ENCODE measurements at places on chromosomes 7 and 10.

DNA sequence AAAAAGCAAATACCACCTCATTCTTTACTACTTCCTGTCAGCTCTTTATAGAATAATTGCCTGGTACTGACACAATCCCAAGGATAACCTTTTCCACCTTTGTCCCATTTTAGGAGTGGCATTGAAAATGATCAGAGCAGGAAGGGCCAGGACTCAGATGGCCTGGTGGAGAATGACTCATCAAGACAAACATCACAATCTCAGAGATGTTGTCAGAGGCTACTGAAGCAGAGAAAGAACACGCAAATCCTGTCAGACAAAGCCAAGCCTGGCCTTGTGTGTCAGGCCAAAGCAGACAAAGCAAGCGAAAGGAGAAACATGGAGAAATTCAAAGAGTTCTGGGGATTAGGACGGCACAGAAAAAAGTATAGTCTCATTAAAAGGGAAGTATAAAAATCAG, 40.9 kb downstream of the NSUN6 start:
- DNase-seq = no peak

DNA sequence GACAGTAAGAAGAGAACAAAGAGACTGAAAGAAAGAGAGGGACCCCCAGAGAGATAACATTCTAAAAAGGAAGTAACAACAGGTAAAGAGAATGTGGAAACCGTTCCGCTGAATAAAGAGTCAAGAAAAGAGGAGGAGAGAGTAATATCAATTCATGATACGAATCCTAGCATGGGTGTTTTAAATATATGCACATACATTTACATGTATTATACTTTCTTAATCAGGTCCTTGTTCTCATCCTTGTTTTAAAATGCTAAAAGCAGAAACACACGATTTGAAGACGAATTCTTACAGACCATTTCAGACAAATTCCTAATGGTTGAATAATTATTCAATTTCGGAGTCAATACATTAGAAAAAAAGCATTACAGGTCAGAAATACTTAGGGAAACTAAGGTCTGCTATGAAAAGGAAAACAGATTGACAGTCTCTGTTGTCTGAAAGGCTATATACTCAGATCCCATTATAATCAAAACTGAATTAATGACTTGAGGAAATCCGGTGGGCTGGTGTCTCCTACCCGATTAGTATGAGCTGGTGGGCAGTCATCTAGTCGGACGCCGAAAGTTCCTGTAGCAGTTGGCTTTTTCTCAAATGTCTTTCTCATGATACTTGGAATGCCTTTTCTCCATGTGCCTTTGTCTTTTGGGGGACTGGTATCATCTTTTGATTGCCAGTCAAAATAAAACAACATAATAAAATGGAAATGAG, 127.3 kb downstream of the ARHGAP21 start:
- no peak for DNase-seq

DNA sequence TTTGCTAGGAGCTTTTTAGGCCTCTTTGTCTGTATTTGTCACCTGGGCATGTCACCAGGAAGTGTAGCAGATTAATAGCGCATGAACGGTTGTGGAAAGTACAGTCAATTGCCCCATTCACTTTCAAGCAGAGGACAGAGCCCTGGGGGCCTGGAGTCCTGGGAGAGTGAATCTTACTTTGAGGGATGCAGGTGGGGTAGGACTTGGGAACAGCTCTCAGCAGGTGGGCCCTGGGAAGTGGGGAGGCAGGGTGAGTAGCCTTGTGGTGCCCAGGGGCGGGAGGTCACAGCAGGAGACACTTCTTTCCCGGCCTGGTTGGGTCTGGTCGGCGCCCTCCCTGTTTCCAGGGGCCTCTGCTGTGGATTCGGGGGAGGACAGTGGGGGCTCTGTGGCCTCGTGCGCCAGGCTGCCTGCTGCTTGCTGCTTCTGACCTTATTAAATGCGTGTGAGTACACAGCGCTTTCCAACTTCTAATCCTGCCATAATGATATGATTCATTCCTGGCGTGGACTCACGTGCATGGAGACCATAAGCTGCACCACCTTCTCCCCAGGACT, 51.6 kb upstream of the AQP1 start:
- no peak for DNase-seq

DNA sequence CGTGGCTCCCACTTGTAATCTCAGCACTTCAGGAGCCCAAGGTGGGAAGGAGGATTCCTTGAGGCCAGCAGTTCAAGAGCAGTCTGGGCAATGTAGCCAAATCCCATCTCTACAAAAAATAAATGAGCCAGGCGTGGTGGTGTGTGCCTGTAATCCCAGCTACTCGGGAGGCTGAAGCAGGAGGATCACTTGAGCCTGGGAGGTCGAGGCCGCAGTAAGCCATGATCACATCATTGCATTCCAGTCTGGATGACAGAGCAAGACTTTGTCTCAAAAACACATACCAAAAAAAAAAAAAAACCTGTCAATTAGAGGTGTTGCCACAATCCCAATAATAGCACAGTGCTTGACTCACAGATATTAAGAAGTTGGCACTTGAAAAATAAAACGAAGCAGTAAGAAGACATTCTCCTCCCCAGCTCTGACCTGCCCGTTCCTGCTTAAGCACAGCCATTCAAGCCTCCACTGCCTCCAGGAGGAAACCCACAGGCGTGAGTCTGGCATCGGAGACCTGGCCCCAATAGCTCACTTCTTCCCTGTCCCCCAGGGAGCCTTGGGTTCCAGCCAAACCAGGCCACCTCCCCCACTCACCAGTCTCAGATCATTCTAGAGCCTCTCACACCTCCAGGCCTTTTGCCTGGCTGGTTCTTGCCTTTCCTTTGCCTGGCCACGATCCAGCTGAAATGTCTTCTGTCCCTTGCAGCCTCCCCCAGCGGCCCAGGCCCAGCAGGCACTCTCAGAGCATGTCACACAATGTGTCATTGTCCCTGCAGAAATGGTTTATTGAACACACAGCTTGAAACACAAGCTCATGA, 45.3 kb upstream of the GTF2I start:
- no peak for DNase-seq

- DNase-seq = no peak
Measured at GRCh38 chr7:93115796-93116195, 2.0 kb downstream of the SAMD9 start.

DNA sequence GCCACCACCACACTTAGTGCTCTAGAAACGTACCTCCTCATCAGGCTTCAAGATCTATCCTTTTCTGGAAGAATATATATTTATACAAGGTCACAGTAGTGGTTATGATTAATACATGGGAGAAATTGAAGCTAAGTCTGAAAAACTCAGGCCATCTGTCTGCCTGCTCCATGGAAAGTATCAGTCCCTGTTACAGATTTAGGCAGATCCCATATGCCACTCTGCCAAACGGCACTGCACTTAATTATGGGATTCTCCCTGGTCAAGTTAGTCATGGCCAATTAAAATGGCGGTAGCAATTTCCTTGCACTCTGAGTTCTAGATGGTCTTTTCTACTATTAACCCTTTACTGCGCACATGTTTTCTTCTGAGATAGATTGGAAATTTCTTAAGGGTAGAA, 740.0 kb downstream of the SUGCT start:
- DNase-seq = no peak

GRCh38 chr10:88395677-88396076, 187.4 kb downstream of the RNLS start:
- DNase-seq = no peak

DNA sequence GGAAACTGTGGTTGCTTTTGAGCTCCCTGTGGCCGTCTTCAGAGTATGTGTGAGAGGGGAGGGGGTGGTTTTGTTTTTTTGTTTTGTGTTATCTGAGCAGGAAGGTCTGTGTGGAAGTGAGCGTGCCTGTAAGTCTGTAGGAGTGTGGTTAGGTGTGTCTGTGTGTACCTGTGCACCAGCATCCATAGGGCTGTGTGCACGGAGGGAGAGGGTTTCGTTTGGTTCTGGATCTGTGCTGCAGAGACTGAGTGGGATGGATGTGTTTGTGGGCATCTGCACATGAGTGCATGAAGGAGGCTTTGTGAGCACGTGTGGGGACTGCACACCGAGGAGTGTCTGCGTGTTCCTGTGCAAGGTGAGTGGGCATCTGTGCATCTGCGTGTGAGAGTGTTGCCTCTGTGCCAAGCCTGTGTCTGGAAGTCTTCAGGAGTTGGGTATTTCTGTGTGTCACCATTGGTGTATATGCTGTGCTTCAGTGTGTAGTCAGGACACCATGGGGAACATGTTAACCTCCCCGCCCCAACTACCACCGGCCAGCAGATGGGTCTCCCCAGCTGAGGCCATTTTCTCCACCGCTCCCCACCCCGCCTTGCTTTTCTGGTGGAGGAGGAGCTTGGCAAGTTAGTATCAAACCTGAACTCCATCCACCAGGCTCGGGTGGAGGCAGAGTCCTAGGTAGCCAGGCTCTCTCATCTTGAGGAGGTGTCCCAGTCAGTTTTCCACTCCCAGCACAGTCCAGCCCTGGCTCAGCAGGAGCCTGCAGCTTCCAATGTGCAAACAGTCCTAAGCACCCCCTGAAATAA, 7.1 kb upstream of the TLX1 start:
- DNase-seq = no peak

DNA sequence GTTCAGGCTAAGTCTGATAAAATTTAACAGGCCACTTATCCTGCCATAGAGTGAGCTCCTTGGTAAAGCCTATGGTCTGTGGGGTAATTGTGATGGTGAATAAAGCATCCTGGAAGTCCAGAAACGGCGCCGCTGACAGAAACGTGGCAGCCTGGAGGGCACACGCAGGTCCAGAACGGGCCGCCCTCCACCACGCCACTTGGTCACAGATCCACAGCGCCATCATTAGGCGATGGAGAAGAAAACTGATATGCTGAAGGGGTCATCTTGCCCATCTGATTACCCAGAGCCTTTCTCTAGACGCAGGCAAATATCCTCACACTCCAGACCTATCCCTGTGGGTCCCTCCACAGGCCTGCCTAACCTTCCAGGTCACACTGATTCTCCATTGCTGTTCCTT, 37.8 kb downstream of the PODXL start:
- DNase-seq = no peak

GRCh38 chr10:96665306-96665705, 55.0 kb downstream of the PIK3AP1 start:
- DNase-seq = no peak

DNA sequence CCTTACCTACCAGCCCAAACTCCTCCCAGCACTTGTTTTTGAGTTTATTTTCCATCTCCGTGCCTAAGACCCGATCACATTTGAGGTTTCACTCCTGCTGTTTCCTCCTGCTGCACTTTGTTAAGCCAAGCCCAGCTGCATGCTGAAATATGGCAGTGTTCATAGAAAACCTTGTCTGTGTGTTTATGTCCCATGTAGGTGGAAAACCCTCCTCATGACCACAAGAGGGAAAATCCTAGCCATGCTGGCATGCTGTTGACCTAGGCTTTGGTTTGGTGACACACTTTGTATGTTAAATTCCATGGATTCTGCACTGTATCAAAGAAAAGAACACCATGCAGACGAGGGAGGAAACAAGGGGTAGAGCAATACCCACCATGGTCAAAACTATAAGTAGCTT, 154.4 kb downstream of the CUBN start:
- DNase-seq = no peak

DNA sequence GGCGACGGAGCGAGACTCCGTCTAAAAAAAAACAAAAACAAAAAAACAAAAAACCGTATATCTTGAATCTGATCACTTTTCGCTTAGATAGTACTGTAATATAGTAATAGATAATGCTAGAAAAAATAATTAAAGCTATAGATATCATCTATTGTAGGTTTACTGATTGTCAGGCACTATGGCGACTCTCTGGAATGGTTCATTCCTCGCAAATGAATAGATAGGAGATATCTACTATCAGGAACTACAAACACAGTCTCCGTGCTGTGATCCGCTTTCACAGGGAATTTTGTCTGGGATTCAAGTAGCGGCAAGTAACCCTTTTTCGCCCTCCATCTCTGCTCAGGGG, 342 bp upstream of the MEIG1 start:
- DNase-seq = no peak

DNA sequence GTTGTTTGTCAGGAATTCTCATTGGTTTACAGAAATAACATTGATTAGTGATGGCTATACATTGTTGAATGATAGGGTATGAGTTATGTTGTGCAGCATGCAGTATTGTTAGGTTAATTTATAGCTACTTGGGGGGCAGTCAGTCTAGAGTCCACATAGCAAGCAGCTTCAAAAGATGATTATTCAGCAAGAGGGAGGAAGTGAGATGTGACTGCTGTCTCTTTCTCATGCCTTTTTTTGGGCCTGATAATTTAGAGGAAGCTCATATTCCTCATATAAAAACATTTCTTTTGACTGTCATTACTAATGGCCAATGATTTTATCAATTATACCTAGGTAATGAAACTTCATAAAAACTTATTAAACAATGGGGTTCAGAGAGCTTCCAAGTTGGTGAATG, 3.4 kb upstream of the TBRG4 start:
- DNase-seq = no peak

- no peak for DNase-seq
Measured at GRCh38 chr7:27409776-27410175, 167.2 kb downstream of the EVX1 start.

- no peak for DNase-seq
Measured at GRCh38 chr7:16564909-16565426, 38.3 kb downstream of the LRRC72 start.

DNA sequence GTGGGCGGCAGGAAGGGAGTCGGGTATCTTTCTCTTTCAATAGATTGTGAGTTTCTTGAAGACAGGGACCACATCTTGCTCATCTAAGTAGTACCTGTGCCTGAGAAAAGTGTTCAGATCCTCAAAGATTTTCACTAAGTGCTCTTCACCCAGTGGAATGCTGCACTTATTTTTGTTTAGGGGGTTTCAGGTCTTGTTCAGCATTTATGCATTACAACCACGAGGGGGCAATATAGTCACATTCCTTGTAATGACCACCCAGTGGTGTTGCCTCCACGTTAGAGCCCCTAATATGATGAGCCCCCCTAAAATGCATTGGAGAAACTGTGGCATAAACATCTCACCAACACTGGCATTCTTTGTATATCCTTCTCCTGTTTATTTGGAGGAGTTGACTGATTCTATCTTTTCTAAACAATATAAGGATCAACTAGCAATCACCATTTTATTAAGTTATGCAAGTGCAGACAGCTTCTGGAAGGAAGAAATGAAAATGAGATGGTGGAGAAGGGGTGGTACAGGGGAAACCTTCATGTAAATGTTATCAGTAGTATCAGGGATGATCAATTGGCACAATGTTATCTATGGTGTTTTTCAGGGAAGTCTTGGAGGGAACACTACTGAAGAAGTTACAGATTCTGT, 3.1 kb upstream of the PAPSS2 start:
- no peak for DNase-seq

- no peak for DNase-seq
Measured at GRCh38 chr10:69241575-69241974, 21.4 kb downstream of the HKDC1 start.

GRCh38 chr7:36036590-36036989, 116.5 kb upstream of the EEPD1 start:
- DNase-seq = no peak

GRCh38 chr7:128770233-128770632, 5.4 kb downstream of the OPN1SW start:
- DNase-seq = no peak

- DNase-seq = no peak
Measured at GRCh38 chr10:398954-399353, 263.7 kb downstream of the ZMYND11 start.
